ENCODE measurements at places on chromosomes 3 and 15.
A peak's percentile ranks its signal among the peaks of the same experiment; 100 is the strongest.

- no peak for DNase-seq
Measured at GRCh38 chr15:59953392-59953883, 50.7 kb upstream of the FOXB1 start.

DNA sequence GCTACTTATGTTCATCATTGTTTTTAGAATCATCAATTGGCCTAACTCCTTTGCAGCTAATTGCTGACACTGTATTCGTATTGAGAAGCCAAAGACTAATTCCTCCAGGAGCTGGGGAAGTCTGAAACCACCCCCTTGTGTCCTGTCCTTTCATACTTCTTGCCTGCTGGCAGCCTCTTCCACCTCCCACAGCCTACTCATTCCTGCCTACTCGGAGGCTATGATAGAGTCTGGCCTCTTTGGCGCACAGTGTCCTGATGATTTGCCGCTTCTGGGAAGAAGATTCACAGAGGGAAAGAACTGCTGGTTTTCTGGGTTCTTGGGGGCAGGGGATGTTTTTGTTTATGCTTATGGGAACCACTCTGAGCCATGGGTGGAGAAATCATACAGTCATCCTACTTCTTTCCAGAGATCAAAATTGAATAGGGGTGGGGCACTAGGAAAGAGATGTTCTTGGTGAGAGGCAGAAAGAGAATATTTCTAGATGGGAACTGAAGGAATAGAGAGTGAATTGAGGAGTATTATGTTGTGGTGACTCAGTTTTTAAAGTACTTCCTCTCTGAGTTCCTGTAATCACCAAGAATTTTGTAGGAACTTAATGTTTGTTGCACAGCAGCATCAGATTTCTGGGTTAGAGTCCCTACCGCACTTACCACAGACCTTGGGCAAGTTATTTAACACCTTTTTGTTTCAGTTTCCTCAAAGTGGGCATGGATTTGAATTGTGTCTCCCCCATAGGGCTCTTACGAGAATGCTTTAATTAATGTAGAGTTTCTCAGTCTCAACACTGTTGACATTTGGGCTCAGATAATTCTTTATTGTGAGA is 22.1 kb upstream of the SCAANT1 start:
- DNase-seq, result no peak

DNA sequence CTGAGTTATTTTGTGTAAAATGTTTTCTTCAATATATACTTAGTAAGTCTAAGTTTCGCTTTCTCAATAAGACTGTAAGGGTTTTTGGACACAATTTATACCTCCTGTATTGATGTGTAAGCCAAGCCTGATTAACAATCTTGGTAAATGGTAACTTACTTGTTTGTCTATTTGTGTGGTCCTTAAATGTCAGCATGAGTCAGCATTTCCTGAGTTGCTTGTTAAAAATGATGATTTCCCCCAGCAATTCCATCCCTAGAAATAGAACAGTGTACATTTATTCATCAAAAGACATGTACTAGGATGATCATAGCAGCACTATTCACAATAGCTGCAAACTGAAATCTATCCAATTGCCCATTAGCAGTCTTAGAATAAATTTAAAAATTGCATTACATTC is 53.4 kb upstream of the LRIG1 start:
- DNase-seq, result no peak

DNA sequence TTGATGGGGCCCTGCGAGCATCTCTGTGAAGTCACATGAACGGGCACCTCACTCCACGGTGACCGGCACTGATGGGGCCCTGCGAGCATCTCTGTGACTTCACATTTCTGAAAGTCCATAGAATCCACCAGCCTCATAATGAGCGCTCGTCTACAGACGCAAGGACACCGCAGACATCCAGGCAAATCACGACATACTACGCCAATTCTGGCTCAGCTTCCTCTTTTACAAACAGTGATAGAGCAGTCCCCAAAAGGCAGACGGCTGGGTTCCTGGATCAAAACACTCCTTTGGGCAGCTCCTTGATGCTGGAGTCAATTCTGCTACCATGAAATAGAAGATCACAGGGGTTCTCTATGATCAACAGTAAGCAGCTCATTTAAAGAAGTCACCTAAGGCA is 125.4 kb downstream of the XXYLT1 start:
- no peak for DNase-seq

- peak; percentile 28 for DNase-seq
Measured at GRCh38 chr3:188152660-188153436, 1.1 kb upstream of the LPP start.

GRCh38 chr3:62372621-62373041 is 719 bp downstream of the FEZF2 start:
- no peak for DNase-seq

GRCh38 chr15:96042734-96043224 is 287.7 kb upstream of the NR2F2 start:
- no peak for DNase-seq

DNA sequence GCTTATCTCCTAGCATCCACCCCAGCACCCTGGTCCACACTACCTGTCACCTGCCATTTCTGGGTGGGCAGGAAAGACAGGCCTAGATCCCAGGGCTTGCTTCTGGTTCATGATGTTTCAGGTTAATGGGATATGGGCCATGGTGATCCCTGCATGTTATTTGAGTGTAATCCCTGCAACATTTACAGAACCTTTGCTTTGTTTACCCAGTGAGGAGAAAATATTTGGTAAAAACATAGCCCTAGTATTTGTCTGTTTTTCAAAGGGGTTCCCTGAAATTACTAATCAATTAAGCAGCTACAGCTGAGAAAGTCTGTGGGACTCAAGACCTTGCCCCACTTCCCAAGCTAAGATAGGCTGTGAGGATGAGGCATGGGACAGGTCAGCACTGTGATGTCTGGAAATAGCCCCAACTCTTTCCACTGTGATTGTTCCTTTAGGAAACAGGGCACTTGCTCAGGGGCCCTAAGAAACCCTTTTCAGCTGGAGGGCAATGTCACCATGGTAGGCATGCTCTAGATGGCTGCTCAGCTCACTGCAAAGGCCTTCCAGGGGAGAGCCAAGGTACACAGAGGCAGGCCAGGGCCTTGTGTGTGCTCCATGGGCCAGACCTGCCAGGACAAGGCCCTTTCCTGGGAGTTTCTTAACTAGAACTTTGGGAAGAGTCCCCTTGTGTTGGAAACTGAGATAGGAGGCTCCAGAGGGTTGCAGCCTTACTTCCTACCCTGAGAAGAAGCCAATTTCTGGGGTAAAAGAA is 11.1 kb downstream of the TRANK1 start:
- no peak for DNase-seq

DNA sequence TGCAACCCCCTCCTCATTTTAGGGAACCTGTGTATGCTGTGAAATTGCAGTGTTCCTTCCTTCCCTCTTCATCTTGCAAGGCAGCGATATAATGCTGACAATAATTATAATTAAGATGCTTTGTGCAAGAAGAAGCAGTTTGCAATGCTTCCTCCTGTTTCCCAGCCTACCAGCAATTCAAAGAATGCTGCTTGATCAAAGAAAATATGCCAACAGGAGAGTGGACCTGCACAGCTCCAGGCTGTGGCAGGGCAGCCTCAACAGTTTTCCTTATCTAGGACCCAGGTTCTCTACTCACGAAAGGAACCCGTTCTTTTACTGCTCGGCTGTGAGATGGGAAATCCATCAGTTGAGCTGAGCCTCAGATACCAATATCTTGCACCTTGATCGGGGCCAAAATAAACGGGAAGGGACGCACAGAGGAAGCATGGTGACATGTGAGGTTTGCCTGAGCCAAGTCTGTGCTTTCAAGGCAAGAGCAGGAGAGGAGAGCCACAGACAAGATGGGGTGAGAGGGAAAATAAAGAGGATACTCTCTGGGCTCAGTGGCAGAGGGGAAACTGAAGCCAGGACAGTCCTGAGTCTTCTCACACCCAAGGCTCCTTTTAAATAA is 22.6 kb upstream of the LRTM1 start:
- no peak for DNase-seq

GRCh38 chr3:17259685-17260084 is 374.9 kb downstream of the PLCL2 start:
- no peak for DNase-seq

GRCh38 chr3:98744283-98744682 is 18.9 kb upstream of the ST3GAL6 start:
- DNase-seq, result no peak

- no peak for DNase-seq
Measured at GRCh38 chr15:38460543-38460942, 6.6 kb downstream of the FAM98B start.

DNA sequence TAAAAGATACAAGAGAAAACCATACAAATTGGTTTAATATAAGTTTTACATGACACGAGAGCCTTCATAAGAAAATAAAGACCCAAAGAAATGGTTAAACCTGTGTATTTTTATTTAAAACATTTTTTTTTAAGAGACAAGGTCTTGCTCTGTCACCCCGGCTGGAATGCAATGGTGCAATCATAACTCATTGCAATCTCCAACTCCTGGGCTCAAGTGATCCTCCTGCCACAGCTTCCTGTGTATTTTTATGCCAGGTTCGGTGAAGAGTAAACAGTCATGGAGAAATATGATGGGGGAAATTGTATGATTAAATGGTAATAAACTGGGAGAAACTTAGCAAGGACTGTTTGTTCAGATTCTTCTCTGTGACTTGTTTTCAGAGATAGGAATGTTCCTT is 441.0 kb downstream of the TUSC7 start:
- DNase-seq, result no peak

GRCh38 chr3:188608401-188608800 is 454.4 kb downstream of the LPP start:
- DNase-seq, result no peak

DNA sequence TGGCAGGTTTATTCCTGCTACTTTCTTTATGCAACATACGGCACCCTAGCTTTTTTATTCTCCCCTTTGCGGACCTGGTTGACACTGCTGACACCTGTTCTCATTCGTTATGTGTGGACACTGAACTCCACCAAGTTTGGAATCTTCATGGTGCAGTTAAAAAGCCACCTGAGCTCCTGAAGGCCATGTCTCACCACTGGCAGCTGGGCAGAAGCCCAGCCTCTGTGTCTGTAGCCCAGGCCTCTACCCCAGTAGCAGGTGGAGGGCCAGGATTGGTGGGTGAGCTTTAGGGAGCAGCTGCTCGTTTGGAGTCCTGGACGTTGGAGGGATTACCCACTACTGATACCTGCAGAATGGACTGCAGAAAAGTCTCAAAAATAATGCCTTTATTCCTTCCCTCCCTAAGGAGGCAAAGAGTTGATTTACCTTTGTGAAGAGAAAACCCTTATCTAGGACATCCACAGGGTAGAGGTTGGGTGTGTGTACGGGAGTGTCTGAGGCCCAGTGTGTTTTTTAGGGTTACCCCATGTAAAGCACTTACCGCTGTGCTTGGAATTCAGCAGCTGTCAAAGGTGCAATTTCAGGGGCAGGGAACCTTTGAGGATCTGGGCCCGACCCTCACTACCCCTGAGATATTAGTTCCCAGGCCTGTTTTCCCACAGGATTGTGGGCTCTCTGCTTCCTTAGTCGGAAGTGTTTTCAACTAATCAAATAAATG is 637 bp upstream of the CCNDBP1 start:
- DNase-seq, result peak; percentile 21
